ENCODE measurements at places on chromosomes 6 and 20. TPM values are rescaled to one million over a fixed set of nuclear protein-coding genes. Genes with fewer than 3 reads are reported as not detected.

The UNC5CL gene
- 4.5 TPM for total RNA-seq

The TPMT gene
- 10.1 TPM for total RNA-seq

The NKX2-2 gene
- total RNA-seq = not detected

The HSPA12B gene
- total RNA-seq = not detected

The TTBK1 gene
- total RNA-seq = 0.61 TPM

The SYNDIG1 gene
- total RNA-seq = not detected

DNA sequence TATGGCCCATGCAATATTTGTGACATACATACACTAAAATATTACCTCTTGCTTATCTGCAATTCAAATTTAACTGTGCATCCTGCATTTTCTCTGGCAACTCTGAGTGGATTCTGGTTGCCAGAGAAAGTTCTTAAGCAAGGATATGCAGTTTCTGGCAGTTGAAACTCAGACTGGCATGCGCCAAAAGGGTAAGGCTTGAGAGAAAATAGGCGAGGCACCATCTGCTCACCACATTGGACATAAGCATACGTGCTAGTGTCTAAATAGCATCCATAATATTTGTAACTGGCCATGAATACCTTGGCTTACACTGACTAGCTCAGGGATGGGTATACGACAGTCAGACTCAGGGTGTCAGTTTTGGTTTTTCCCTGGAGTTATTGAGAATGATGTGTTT lies 465.1 kb downstream of the DOK5 start:
- H3K36me3 ChIP-seq = no peaks in the 10 kb centered on the region
- no peaks in the 10 kb centered on the region for H3K4me1 ChIP-seq
- H3K4me3 ChIP-seq = no peak overlapping the region
- H3K27me3 ChIP-seq = no peaks in the 10 kb centered on the region

- H3K36me3 ChIP-seq = no peaks in the 10 kb centered on the region
- peaks cover 40% of the 10 kb centered on the region for H3K4me1 ChIP-seq
- no peaks in the 10 kb centered on the region for H3K27me3 ChIP-seq
- peak within 1 kb of the TSS; percentile 42 for H3K4me3 ChIP-seq
- peak within 1 kb of the TSS; percentile 48 for H3K27ac ChIP-seq
Observed at GRCh38 chr6:168319279-168320111, at the start of gene DACT2. TSS of gene DACT2 (minus strand) at chr6:168319777. CDS start at chr6:168319633, 144 bp downstream.

DNA sequence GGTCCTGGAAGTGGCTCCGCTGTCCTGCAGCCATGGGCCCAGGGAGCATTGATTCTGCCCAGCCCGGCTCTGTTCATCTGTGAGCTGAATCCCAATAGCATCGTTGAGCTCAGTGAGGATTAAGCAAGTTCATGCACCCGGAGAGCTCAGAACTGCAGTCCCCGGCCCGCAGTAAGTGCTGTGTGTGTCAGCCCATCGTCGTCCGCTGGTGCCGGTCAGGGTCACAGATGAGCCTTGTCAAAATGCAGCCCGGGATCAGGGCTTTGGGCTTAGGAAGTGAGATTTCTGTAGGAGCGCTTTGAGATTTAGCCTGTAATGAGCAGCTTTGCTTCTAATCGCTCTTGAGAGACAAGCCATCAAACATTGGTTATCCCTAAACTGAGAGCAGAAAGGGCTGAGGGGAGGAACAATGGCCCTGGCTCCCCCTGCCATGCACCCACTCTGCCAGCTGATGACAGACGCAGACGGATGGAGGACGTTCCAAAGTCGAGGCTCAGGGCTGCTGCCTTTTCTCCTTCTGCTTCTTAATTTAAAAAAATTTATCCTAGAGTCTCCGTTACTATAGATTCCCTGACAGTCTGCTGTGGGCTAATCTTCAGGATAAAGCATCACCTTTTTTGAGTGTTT lies 25.6 kb upstream of the SULF2 start:
- peaks cover 13% of the 10 kb centered on the region for H3K4me1 ChIP-seq
- H3K4me3 ChIP-seq = no peak overlapping the region
- peaks cover 1% of the 10 kb centered on the region for H3K27me3 ChIP-seq
- no peak for DNase-seq

DNA sequence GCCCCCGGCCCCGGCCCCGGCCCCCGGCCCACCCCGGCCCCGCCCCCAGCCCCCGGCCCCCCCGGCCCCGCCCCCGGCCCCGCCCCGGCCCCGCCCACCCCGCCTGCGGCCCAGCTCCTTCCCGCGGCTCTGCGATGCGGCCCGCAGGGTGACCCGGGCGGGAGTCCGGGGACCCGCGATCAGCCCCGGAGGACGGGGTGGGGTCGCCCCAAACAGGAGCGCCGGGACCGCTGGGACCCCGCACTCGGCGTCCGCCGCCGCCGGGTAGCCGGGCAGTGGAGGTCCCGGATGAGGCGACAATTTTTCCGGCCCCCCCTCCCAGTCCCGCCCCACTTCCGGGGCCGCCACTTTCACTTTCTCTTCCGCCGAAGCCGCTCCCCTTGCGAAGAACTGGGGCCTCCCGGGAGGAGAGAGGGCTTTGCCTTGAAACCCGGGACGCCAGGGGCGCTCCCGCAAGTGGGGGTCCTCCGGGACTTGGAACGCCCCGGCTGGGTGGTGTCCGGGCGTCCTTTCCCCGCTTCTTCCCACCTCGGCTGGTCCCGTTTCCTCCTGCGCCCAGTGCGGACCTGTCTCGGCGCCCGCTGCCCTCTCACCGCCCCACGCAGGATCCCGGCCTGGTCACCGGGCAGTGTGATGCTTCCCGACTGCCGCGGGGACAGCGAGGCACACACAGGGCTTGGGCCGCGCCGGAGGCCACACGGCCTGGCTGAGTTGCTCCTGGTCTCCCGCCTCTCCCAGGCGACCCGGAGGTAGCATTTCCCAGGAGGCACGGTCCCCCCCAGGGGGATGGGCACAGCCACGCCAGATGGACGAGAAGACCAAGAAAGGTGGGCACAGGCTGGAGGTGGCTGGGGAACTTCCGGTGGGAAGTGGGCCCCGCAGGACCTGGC lies at the start of gene RBCK1:
Gene RBCK1, plus strand, starts transcription at position 347 of the 890 bp plus-strand sequence. Its CDS starts 459 bp downstream, at position 806.
- H3K4me3 ChIP-seq = peak within 1 kb of the TSS; percentile 97
- 0 out of 2 replicates have a peak, but pooled peaks cover 3% of the 10 kb centered on the region for H3K36me3 ChIP-seq
- DNase-seq = peak; percentile 88
- peak within 1 kb of the TSS; percentile 86 for H3K27ac ChIP-seq

DNA sequence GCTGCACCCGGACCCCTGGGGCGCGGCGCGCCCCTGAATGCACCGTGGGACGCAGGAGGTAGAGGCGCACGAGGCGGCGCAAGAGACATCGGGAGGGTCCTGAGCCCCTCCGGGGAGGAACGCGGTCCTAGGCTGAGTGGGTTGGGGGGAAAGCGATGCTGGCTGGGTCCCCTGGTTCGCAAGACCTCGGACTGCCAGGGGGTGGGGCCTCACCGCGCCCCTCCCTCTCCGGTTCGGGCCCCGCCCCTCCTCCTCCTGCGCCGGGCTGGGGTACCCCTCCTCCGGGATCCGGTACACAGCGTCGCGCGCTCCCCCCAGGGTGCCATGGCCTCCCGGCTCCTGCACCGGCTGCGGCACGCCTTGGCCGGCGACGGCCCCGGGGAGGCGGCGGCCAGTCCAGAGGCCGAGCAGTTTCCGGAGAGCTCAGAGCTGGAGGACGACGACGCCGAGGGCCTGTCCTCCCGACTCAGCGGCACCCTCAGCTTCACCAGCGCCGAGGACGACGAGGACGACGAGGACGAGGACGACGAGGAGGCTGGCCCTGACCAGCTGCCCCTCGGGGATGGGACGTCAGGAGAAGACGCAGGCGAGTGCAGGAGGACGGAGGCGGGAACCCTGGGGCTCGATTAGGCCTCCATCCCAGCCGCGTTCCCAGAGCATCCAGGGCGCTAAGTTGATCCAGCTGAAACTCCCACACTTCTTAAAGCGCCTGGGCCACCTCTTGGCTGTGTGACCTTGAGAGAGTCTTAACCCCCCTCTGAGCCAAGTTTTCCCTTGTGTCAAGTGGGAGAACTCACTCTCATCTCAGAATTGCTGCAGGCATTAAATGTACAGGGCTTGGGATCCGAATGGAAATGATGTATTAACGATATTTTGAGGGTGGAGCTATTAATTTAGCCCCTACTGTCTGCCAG lies 541 bp downstream of the SNX21 start:
- DNase-seq = peak; percentile 77
- H3K27ac ChIP-seq = peak overlapping the region; percentile 53
- H3K27me3 ChIP-seq = no peaks in the 10 kb centered on the region
- no peaks in the 10 kb centered on the region for H3K36me3 ChIP-seq

- no peak overlapping the region for H3K4me3 ChIP-seq
- H3K27ac ChIP-seq = no peak overlapping the region
- no peaks in the 10 kb centered on the region for H3K36me3 ChIP-seq
- no peaks in the 10 kb centered on the region for H3K27me3 ChIP-seq
- no peaks in the 10 kb centered on the region for H3K4me1 ChIP-seq
Observed at GRCh38 chr6:54248319-54248718, 59.9 kb upstream of the TINAG start.

DNA sequence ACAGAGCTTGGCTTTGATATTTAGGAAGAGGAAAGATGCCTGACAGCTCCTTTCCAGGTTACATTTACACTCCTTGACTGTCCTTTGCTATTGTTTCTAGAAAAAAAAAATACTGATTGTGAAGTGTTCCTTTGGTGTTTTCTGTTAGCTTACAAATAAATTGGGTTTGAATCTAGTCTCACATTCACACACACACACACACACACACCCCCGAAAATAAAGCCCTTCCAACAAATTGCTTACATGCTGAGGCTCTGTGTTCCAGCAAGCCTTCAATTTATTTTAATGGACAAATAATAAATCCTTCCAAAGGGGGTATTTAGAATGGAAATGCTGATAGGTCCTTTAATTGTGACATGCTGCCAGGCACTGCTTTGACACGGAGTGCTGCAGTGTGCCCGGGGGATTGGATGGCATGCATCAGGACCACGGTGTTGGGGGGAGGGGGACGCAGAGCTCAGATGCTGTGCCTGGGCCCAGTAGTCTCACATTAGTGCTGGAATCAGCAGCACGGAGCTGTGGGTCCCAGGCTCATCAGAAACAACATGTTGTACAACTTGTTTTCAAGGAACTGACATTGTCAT lies 199.9 kb downstream of the CD83 start:
- H3K4me3 ChIP-seq = no peak overlapping the region
- no peaks in the 10 kb centered on the region for H3K36me3 ChIP-seq
- no peak for DNase-seq
- peaks cover 26% of the 10 kb centered on the region for H3K4me1 ChIP-seq
- peak overlapping the region; percentile 57 for H3K27ac ChIP-seq

DNA sequence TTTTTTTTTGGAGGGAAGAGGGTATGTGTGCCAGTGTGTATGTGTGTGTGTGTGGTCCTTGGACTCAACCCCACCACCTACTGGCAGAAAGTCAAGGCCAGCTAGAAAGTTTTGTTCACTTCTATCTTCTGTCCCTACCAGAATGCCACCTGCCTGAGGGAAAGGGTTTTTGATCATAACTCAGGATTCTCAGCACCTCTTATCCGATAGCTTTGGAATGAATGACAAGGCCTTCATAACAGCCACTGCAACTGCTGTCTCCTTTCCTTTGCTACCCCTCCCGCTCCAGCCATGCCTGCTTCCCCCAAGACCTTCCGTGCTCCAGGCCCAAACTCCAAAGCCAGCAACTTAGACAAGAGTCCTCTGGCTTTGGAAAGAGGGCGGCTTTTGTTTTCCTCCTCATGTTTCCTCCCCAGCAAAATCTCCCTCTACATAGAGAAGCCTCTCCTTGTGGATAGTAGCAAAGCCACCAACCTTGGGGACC lies 18.7 kb downstream of the BTN3A1 start:
- DNase-seq = no peak
- H3K4me3 ChIP-seq = no peak overlapping the region
- H3K36me3 ChIP-seq = no peaks in the 10 kb centered on the region
- no peak overlapping the region for H3K27ac ChIP-seq
- no peaks in the 10 kb centered on the region for H3K27me3 ChIP-seq
- 0 out of 2 replicates have a peak, but pooled peaks cover 4% of the 10 kb centered on the region for H3K4me1 ChIP-seq

DNA sequence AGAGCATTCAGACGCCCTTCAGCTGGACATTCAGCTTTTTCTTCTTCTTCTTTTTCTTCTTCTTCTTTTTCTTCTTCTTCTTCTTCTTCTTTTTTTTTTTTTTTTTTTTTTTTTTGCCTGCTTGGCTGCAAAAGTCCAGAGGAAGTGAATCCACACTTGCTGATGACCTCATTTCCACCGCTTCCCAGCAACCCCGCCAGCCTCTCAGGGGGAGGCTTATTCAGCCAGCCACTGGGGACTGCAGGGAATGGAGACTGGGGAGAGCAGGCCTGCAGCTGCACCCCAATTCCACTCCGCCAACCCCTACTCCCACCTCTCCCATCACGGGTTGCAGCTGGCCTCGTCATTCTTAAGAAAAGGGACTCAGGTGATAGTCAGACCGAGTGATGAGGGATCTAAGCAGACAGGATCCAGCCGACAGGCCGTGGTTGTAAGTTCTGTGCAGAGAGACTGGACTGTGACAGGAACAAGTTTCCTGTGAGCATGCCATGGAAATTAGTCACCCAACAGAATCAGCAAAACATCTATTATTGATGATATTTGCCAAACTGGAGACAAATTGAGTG lies 59.0 kb upstream of the QKI start:
- H3K4me3 ChIP-seq = no peak overlapping the region
- no peak overlapping the region for H3K27ac ChIP-seq
- no peaks in the 10 kb centered on the region for H3K27me3 ChIP-seq
- no peaks in the 10 kb centered on the region for H3K4me1 ChIP-seq
- DNase-seq = no peak

DNA sequence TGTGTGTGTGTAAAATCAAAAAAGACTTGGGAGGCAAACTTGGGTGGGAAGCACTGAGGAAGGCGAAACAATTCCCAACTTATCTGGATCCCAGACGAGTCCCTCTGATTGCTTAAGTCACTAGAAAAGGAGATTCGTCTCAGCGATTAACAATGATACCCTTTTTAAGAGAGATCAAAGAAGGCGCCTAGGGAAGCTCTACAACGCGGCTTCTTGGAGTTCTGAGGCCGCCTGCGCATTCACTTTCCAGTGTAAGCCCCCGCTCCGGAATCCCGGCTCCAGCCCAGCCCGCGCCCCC lies 8.7 kb upstream of the TBX18 start:
- DNase-seq = no peak
- no peak overlapping the region for H3K27ac ChIP-seq
- no peak overlapping the region for H3K4me3 ChIP-seq
- H3K27me3 ChIP-seq = no peaks in the 10 kb centered on the region

- no peaks in the 10 kb centered on the region for H3K36me3 ChIP-seq
- H3K27me3 ChIP-seq = no peaks in the 10 kb centered on the region
- no peaks in the 10 kb centered on the region for H3K4me1 ChIP-seq
- no peak for DNase-seq
- H3K4me3 ChIP-seq = no peak overlapping the region
Observed at GRCh38 chr20:41678799-41679198, 60.6 kb upstream of the CHD6 start.
